ENCODE measurements at places on chromosomes 2 and 18.
A peak's percentile ranks its signal among the peaks of the same experiment; 100 is the strongest.

- DNase-seq: no peak
Measured at GRCh38 chr2:181178130-181178529, 197.7 kb downstream of the UBE2E3 start.

DNA sequence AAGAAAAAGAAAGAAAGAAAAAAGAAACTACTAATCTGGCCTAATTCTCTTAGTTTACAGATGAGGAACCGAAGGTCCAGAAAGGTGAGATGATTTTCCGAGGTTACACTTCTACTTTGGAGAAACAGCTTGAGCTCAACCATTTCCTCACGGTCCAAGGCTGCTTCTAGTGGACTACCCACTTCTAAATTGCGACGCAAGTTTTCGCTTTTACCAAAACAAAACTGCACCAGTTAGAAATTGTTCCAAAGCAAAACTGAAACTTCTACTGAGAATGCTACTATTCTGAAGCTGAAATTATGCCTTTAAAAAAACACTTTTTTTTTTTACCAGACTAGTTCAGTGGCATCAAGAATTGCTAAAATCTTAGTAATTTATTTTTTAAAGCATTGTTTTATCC lies 101.6 kb downstream of the INO80D start:
- DNase-seq: no peak

- DNase-seq: no peak
Measured at GRCh38 chr2:123085484-123085883, 939.6 kb upstream of the CNTNAP5 start.

GRCh38 chr2:68813596-68813995 lies 57.6 kb downstream of the BMP10 start:
- DNase-seq: no peak

DNA sequence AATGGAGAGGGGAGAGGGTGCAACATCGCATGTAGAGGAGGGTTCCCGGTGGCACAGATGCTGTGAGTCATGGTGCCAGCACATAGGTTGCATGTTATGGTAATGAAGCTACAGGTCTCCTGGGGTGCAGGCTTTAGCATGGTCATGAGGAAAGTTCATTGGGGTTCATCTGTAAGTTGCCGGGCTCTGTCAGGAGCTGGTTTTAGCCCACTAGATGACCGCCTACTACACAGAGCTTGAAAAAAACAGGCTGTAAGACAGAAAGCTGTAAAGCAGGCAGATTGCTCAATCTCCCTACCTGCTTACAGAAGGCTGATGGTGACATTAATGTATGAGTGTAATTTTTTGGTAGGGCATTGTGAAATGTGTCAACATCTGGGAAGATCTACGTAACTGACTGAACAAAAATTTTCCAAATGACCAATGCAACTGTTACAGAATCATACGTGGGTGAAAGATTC lies 23.9 kb downstream of the DYSF start:
- DNase-seq: no peak

- DNase-seq: no peak
Measured at GRCh38 chr2:236691799-236692167, 122.2 kb downstream of the ACKR3 start.

DNA sequence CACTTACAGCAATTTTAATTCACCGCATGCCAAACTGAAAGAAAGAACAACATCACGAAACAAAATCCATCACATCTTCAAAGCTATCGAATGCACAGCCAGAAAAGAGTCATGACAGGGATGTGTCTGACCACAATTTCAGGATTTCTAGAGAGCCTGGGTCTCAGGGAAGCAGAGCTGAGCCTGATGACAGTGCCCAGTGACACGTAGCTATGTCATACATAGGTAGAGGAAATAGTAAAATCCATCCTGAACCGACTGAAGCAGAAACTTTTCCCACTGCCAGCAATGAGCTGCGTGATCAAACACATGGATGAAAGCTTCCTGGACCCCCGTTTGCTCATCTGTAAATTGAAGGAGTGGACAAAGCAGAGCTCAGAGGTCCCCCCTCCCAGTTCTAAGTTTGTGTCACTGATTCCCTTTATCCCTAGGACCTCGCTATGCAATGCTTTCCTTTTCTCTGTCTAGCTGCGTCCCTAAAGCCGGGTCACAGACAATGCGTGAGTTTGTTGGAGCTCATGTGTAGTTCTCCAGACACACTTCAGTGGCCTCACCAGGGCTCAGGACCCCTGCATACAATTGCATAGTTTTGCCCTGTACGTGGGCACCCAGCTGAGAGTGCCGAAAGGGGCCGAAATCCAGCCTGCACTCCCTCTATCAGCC lies 37.6 kb downstream of the CCBE1 start:
- no peak for DNase-seq

DNA sequence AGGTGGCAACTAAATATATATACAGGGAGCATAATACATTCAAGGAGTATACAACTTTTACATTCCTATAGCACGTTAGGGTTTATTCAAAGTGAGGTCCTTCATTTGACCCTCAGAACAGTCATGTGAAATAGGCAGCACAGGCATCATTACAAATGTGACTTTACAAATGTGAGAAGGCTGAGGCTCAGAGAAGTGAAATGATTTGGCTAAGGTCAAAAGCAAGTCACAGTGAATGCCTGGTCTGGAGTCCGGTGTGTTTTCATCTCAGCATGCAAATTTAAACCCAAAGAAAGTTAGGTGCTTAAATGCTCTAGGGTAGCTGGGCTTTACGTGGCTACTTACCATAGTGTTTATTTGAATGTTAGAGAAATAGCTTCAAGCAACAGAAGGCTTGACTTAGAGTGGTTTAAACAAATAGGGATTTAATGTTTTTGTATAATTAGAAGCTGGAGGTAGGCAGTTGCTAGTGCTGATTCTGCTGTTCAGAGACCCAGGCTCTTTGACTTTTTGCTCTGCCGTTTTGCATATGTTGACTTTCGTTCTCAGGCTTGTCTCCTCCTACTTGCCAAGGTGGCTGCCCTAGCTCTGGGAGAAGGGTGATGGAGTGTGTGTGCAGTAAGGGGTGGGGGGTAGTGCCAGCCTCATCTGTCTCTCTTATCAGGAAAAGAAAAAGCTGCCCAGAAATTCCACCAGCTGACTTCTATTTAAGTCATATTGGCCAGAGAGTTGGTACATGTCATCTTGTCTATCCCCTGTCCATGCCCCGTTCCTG lies 89.2 kb downstream of the PLCL1 start:
- no peak for DNase-seq

- no peak for DNase-seq
Measured at GRCh38 chr2:172101821-172102390, 794 bp downstream of the DLX2 start.

- DNase-seq: no peak
Measured at GRCh38 chr2:210997373-210997772, 441.0 kb downstream of the CPS1 start.

- no peak for DNase-seq
Measured at GRCh38 chr2:132703396-132703795, 33.4 kb upstream of the LYPD1 start.

DNA sequence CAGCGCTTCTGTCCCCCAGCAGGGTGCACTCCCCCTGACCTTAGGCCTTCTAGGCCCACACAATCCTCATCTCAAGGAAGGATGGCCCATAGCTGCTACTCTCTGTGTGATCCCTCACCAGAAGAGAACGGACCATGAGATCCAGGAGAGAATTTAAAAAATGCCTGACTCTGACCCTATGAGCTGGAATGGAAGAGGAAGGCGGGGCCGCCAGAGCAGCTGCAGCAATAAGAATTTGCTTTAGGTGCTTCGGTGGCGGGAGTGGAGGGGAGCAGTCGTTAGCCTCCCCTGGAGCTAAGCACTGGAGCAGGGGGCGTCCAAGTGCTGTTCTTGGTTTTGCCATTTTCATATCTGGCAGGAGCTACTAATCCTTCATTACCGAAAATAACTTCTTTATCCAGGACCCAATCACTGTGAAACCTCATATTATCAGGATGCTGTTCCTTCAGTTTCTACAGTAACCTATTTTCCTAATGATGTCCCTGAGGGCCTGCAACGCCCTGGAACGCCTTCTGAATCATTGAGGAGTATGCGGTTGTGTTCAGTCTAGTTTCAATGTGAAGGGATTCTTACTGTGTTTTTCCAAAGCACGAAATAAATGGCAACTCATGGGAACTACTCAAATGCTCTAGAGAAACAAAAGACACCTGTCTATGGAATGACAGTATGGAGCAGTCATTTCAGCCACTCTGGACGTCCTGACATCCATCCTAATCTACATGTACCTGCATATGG lies 105.1 kb upstream of the SIX2 start:
- no peak for DNase-seq

GRCh38 chr18:47422524-47422923 lies 171.1 kb upstream of the SKOR2 start:
- no peak for DNase-seq

DNA sequence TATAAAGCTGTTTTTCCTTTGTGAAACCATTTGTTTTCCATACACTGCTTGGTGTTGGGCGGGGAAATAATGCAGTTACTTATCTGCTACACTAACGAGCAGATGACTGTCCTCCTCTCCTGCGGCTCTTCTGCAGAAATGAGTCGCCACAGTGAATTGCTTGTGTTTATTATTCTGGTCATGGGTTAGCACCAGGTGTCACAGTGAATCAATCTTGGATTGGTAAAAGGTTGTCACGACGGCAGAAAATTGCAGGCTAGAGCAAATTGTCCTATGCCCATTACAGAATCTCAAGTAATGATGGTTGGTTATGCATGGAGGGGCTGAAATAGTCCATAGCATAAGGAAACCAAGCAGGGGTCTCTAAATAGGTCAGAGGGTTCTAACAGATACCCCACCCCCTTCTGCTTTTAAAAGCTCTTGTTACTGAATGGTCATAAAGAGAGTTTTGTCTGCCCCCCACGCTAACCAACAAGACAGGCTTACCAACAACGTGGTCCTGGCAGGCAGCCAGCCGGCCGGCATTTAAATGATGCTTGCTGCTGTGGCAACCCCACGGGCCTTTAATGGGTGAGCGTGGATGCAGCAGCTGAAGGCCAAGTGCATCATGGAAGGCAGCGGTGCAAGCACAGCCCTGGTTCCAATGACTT lies 29.5 kb downstream of the RAB31 start:
- peak; percentile 40 for DNase-seq

DNA sequence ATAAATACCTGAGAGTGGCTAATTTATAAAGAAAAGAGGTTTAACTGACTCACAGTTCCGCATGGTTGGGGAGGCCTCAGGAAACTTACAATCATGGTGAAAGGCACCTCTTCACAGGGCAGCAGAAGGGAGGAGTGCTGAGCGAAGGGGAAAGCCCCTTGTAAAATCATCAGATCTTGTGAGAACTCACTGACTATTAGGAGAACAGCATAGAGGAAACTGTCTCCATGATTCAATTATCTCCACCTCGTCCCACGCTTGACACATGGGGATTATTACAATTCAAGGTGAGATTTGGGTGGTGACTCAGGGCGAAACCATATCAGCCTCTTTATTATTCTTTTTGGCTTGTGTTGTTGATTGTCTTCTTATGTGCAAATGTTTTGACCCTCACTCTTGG lies 76.2 kb downstream of the WDR7 start:
- DNase-seq: no peak

DNA sequence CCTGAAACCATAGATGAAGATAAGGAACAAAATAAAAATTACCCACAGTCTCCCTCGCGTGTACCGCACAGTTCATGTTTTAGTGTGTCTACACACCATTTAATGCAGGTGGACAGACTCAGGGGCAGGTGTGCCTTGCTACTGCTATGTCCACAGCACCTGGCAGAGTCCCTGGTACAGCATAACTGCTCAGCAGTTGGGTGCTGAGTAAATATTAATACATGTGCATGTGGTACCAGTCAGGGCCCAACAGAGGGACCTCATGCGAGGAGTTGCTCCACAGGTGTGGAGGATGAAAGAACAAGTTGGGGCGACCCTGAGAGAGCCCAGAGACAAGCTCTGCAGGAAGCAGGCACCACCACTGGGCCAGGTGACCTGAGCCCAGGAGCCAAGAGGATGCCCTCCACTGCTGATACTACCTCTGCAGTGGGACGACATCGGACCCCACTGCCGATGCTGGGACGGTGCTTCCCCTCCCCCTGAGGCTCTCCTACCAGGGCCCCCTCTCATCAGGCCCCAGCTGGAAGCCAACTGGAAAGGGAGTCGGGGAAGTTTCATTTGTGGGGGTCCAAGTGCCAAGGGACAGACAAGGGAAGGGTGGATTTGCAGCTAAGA lies 100.8 kb downstream of the NEDD4L start:
- DNase-seq: no peak

GRCh38 chr2:95728878-95729596 lies 137.2 kb downstream of the TRIM43 start:
- no peak for DNase-seq

DNA sequence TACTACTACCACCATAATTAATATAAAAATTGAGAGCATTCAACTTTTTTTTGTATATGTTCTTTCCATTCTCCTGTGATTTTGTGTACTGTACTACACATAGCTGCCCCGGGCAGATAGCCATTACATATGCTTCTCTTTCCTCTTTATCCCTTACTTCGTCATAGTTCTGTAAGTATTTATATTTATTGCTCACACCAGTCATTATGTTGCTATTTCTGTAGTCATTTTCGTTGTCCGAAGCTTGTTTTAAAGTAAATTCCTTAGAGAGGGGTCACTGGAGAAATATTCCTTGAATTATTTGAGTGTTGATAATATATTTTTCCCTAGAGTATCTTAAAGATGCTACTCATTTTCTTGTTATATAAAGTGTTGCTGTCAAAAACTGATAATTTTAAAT lies 144.0 kb downstream of the CLIP4 start:
- no peak for DNase-seq

DNA sequence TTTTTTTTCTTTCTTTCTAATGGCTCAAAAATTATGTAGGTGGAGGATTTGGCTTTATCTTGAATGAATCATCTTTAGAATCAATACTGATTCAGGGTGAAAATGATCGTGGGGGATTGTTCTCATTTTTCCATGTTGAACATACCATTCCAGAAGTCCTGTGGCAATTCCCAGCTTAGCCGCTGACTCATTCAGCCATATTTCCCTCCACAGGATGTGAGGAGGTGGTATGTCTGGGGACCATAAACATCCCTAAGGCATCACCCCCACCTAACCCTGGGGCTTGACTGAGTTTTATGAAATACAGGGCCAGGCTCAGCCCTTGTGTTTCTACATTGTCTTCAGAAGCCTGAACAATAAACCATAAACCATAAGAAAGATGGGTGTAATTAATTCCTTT lies 92.7 kb upstream of the FN1 start:
- no peak for DNase-seq

DNA sequence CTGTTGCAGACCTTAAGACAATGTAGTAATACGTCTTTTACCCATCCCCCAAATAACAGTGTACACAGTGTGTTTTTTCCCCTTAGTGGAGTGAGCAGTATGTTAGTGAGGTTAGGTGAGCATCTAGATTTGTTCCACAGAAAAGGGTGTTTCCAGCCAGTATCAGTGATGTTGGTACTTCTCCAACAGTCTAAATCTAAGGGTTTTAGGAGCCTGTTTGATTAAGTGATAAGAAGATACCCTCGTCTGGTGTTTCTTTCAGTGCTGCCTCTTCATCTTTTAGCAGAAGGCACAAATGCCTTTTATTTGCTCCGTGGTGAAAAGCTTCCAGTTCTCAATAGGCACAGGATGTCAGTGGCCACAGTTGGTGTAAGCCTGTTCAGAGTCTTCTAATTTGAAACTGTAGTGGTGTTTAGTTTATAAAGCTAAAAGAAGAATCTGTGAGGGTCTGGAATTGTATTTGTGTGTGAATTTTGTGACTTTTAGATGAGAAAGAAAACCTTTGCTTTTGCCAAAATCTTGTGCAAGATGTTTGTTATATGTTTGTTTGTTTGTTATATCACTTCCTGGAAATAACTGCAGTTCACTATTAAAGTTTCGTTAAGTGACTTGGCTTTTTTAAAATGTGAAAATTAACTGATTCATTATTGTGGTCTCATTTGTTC lies 71.2 kb downstream of the MAP4K4 start:
- DNase-seq: no peak

- DNase-seq: no peak
Measured at GRCh38 chr2:69665152-69665551, 21.6 kb upstream of the AAK1 start.

GRCh38 chr18:3055816-3056215 lies 42.9 kb upstream of the LPIN2 start:
- no peak for DNase-seq

All from coronary artery (tissue), 2 donors.